ENCODE measurements at places on chromosomes 13 and 19.

DNA sequence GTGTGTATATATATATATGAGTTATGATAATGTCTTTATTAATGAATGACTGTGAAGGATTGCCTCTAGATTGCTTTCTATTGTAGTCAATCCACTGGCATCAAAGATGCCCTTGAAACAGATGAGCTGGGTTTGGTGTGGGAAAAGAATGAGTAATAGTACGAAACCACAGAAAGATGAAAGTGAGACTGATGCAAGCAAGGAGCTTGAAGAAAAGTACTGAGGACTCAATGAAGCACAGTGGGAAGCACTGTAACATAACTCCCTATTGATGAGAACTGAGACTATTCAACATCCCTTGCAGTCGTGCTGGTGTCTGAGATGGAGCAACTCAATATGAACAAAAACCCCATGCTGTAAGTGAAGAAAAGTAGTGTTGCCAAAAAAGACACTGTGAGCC lies 1794.2 kb downstream of the SLITRK5 start:
- no peak for DNase-seq

DNA sequence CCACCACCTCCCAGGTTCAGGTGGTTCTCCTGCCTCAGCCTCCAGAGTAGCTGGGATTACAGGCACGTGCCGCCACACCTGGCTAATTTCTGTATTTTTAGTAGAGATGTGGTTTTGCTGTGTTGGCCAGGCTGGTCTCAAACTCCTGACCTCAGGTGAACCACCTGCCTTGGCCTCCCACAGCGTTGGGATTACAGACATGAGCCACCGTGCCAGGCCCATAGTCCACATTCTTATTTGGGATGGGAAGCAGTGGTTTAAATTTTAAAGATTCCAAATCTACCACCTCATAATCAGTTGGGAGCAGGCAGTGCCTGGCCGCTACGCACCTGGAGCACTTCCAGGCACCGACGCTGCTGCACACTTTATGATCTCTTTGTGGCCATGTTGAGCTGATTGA lies 160.6 kb upstream of the SOX1 start:
- no peak for DNase-seq

GRCh38 chr19:47049307-47049700 lies 880 bp upstream of the TMEM160 start:
- no peak for DNase-seq

- no peak for DNase-seq
Observed at GRCh38 chr13:44188257-44188656, 185.4 kb upstream of the SERP2 start.

- DNase-seq: no peak
Observed at GRCh38 chr13:41934994-41935393, 25.9 kb downstream of the VWA8 start.

GRCh38 chr19:9757544-9758501 lies 10.7 kb downstream of the ZNF846 start:
- DNase-seq: no peak

DNA sequence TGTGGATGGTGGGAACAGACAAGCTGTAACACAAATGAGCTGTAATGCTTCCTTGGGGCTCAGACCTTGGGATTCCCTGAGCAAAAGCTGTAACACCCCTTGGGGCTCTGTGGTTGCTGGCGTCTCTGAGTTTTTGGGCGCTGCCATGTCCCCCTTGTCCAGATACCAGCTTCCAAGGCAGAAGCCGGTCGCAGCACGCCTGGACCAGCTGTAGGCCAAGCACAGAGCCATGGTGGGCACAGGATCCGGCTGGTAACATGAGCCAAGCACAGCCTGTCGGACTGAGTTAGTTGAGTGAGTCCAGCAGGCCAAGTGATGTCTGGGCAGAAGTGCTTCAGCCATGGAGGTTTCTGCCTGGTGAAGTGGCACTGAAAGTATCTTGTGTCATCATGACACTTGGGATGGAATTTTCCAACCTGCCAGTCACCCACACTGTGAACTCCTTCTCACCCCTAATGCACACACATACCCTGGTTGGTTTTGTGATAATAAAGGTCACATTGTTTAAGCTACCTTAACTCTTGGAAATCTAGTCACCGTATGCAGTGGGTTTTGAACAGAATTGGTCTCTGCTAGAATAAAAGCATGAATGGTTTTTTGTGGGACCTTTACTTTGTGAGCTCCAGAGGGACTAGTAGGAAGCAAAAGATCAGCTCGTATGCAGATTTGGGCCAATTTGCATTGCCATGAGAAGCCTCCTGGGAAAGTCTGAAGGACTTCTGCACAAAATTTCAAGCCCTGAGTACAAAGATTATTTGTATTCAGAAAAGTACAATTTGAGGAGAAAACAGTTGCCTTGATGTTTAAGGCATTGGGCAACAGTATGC lies 7.0 kb upstream of the ZNF17 start:
- DNase-seq: no peak

DNA sequence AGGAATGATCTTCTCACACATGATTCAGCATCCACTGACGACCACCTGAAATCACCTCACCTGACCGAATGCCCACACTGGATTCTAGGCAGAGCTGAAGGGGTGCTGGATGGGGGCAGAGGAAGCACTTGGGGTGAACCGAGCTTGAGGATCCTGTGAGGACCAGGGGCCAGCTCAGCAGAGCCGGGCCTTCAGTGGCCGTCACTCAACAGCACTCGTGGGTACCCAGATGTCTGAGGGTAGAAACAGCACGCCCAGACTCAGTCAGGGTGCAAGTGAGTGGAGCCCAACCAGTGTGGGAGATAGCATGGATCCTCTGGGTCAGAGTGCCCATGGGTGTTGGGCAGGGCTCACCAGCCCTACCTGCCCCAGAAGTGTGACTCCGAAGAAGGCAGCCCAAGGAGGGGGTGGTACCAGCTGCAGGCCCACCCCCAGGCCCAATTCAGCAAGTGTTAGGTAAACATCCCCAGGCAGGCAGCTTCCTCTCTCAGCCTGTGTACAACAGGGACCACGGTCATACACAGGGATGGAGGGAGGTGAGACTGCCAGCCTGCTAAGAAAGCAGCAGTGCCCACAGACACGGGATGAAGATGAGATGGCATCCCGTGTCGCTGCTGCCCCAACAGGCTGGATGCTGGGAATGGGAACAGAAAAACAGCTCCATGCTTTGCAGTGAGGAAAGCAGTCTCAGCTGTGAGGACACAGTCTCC lies 16.6 kb downstream of the GJA3 start:
- DNase-seq: no peak

GRCh38 chr19:12996406-12997094 lies 1.3 kb downstream of the NFIX start:
- no peak for DNase-seq

GRCh38 chr13:42361701-42362100 lies 89.7 kb downstream of the AKAP11 start:
- DNase-seq: no peak

DNA sequence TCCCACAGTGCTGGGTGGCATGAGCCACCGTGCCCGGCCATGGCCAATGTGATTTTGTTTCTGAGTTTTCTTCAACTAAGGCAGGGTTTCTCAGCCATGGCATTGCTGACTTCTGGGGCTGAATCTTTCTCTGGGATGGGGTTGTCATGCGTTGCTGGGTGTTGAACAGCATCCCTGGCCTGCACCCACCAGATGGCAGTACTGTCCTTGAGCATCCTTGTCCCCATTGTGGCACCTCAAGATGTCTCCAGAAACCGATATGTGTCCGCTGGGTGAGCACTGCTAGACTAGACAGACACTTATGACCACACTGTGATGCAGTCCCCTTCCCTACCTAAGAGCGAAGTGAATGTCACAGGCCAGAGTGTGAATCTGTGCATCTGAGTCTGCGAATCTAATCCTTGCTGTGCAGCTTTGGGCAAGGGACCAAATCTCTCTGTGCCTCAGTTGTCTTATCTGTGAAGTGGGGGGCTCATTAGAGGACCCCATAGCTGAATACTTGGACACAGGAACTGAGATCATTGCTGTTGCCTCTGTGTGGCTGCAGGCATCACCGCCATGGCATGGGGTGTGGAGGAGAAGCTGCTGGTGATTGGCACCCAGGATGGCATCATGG lies 50.3 kb upstream of the SIN3B start:
- DNase-seq: peak; percentile 30

GRCh38 chr13:38670627-38671026 lies 16.2 kb upstream of the FREM2 start:
- no peak for DNase-seq

DNA sequence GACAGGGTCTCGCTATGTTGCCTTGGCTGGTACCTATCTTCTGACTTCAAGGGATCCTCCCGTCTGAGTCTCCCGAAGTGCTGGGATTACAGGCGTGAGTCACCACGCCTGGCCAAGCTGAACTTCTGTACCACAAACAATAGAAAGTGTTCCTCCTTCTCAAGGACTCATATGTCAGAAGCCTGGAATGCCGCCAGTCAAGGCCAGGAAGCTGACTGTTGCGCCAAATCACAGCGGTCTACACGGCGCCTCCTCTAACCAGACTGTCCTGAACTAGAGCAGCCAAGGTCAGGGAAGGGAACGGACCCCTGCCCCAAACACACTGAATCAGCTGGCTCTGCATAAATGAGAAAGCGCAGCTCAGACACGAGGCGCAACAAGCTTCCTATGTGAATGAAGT lies 14.6 kb downstream of the RAB20 start:
- peak; percentile 78 for DNase-seq

GRCh38 chr13:44068169-44068568 lies 188.5 kb downstream of the LACC1 start:
- DNase-seq: no peak

GRCh38 chr19:45653634-45654033 lies 14.4 kb upstream of the GIPR start:
- DNase-seq: no peak

DNA sequence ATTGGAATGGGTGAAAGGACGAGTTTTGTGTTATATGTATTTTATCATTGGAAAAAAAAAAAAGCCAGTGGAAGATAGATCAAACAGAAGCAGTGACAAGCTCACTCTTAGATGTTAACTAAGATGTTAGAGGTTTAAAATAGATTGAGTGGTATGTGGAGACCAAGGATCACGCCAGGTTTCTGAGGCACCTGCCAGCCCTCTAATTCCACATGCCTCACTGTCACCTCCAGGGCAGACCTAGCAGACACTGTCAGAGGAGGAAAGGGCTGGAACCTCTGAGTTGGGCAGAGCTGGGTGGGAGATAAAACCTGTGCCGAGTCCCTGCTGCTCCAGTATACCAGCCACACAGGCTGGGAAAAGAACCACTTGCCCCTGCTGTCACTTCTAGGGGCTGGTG lies 57.5 kb upstream of the SIAH3 start:
- no peak for DNase-seq

GRCh38 chr13:33367171-33367895 lies 81.8 kb upstream of the STARD13 start:
- DNase-seq: no peak

DNA sequence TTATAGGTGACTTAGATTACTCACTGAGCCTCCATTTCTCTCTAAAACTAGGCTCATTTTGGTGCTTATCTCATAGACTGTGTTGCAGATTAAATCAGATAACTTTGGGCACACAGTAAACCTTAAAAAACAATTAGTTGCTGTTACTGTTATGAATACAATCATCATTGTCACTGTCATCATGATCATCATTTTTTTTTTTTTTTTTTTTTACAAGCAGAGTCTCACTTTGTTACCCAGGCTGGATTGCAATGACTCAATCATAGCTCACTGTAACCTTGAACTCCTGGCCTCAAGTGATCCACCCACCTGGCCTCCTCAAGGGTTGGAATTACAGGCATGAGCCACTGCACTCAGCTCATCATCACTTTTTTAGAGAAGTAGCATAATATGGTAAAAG lies 60.0 kb downstream of the VWA8 start:
- DNase-seq: no peak

DNA sequence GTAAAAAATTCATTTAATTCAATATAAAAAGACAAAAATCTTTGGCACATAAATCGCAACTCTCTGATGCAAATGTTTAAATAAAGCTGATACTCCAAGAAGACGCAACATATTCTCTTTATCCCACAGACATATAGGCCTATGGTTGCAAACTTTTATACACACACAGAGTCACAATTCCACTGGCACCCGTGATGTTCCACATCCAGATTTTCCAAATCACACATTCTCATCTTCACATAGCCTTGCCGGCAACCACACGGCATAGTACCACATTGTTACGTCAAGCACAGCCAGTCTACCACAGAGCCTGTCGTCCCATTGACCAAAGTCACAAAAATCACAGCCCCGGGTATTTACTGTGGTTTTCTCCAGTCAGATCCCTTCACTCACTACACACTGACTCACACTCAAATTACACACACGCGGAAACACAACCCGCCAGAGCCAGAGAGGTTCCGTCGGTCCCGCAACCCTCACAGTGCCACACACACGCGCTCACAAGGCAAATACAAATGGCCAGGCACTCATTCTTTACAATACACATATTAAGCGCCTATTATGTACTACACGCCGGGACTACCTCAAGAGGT lies 546 bp upstream of the ZNF546 start:
- no peak for DNase-seq

DNA sequence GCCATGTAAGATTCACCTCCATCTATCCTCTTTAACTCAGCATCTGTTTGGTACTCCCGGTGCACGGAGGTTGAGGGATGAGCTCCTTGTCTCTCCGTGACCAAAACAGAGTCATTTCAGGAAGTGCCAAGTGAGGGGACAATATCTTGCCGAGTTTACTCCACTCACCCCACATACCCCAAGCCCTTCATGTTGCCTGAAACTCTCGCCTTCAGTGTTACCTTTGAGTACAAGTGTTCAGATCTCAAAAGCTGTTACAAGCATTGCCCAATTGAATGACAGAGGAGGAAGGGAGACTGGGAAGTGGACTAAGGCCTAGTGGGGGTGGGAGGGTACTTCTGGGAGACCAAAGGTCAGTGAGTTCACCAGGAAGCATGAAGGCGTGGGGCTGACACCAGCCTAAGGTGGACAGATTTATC lies 6.0 kb upstream of the SIGLEC12 start:
- no peak for DNase-seq

DNA sequence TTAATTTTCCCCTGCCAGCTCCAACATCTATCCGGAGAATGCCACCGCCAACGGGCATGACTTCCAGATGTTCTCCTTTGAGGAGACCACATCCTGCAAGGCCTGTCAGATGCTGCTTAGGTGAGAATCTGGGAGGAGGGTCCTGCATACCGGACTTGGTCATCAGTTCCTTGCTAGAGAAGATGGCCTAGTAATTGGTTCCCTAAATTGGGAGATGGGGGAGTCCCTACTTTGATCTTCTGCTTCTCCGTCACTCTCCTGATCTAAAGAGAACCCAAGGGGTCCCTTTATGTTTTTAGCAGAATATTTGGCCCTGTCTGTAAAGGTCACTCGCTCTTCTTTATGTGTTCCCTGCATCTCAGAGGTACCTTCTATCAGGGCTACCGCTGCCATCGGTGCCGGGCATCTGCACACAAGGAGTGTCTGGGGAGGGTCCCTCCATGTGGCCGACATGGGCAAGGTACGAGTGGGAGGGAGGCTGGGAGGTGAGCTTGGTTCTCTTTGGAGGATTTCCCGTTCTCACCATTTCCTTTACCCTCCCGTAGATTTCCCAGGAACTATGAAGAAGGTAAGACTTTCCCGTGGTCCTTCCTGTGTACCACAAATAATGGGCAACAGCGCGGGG lies 54.1 kb upstream of the ADGRE1 start:
- DNase-seq: no peak

GRCh38 chr19:5788422-5788821 lies 2.5 kb downstream of the DUS3L start:
- no peak for DNase-seq

GRCh38 chr19:1113030-1113985 lies 9.5 kb downstream of the GPX4 start:
- DNase-seq: peak; percentile 97
